ENCODE measurements at places on chromosomes 1 and 21. TPM values are rescaled to one million over a fixed set of nuclear protein-coding genes. Genes with fewer than 3 reads are reported as not detected.

IPP gene
- 14.9 TPM for total RNA-seq

- no peak for DNase-seq
Measured at GRCh38 chr21:41446586-41446985, 20.5 kb downstream of the MX1 start.

DNA sequence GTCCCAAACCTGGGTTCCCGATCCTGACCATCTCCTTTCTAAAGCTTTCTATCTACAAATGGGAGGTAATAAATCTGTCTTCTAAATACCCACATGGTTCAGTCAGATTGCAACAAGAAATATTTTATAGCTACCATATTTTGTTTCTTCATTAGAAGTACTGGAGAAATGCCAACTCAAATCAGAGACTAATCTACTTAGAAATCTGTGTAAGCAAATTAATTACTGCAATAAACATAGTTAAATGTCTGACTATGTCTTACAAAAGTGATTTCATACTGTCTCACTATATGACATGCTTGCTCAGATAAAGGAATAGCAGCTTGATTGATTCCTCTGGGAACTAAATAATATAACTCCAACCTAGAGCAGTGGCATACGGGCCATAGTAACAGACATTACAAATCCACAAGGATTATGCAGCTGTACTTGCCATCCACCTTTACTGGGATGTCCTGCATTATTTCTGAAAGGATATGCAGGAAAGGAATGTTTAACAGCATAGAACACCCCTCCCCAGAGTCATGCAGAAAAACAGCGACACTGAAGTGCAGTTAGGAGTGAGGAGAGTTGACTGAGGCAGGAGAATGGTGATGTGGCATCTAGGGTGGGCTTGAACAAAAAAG, 80.3 kb downstream of the PCNX2 start:
- DNase-seq = no peak

GRCh38 chr1:227723474-227723873, 11.6 kb downstream of the JMJD4 start:
- DNase-seq = no peak

RXFP4 gene
- total RNA-seq = not detected
